SJCRH30 (cell line): ENCODE measurements at places on chromosomes 6 and 20. TPM values are rescaled to one million over a fixed set of nuclear protein-coding genes. Genes with fewer than 3 reads are reported as not detected.

- no peaks in the 10 kb centered on the region for H3K36me3 ChIP-seq
- no peak overlapping the region for H3K27ac ChIP-seq
- no peak overlapping the region for H3K4me3 ChIP-seq
- H3K27me3 ChIP-seq, result no peaks in the 10 kb centered on the region
Observed at GRCh38 chr6:22471132-22471690, 98.2 kb upstream of the HDGFL1 start.

DNA sequence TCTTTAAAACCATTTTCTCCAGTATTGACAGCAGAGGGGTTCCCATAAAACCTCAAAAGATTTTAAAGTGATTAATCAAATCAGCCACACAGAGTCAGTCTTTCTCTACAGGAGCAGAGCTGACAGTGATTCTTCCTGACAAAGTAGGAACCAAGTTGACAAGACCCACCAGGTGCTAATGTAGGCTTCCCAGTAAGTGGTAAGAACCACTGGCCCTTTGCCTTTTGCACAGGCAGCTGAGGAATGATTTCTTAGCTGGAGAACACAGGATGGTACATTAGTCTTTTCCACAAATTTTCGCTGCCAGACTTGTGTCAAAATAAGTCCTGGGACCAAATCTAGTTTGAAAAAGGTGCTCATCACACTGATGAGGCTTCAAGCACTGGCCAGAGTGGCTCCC, 95.8 kb downstream of the ARMC2 start:
- no peaks in the 10 kb centered on the region for H3K36me3 ChIP-seq
- peak overlapping the region; percentile 13; the same call in 1 of the 2 replicates for H3K27ac ChIP-seq
- H3K27me3 ChIP-seq, result no peaks in the 10 kb centered on the region
- no peak overlapping the region for H3K4me3 ChIP-seq

Gene TMEM63B
- 11.5 TPM in 2 replicates for total RNA-seq

Gene MAS1
- 0.04 TPM in 1 of 2 replicates, not detected in the other for total RNA-seq

- no peak for DNase-seq
- no peaks in the 10 kb centered on the region for H3K4me1 ChIP-seq
- H3K27ac ChIP-seq, result no peak overlapping the region
- peaks cover 30% of the 10 kb centered on the region for H3K27me3 ChIP-seq
Observed at GRCh38 chr20:39107741-39108140, 145.6 kb downstream of the DHX35 start.

GRCh38 chr6:155054491-155055250, 59.6 kb downstream of the TIAM2 start:
- DNase-seq, result no peak
- no peaks in the 10 kb centered on the region for H3K36me3 ChIP-seq
- peaks cover 15% of the 10 kb centered on the region for H3K4me1 ChIP-seq
- no peaks in the 10 kb centered on the region for H3K27me3 ChIP-seq
